ENCODE measurements at places on chromosomes 7 and 10.
A peak's percentile ranks its signal among the peaks of the same experiment; 100 is the strongest.

DNA sequence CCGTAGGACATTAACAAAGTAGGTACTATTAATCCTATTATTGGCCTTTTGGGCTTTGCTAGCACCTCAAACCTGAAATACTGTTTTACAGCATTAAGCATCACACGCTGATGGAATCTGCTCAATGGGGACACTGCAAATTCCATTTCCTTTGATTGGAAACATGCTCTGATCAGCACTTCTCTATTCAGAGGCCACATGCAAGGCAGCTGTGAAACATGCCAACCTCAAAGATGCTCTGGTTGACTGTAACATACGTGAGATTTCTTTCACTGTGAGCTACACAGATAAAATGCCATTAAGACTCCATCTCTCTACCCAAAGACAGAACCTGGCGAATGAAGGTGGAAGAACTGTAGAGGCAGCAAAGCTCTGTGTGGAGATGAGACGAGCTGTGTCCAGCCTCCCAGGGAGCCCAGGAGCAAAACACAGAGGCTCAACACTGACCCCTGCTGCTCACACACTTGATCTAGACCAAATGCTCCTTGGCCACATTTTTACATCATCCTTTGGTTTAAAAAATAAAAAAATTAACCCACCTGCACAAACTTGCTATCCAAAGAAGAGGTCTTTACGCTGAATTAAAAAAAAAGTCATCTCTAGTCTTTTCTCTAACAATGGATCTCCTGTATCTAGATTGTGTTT is 8.0 kb downstream of the RSU1 start:
- peak; percentile 30 for DNase-seq

DNA sequence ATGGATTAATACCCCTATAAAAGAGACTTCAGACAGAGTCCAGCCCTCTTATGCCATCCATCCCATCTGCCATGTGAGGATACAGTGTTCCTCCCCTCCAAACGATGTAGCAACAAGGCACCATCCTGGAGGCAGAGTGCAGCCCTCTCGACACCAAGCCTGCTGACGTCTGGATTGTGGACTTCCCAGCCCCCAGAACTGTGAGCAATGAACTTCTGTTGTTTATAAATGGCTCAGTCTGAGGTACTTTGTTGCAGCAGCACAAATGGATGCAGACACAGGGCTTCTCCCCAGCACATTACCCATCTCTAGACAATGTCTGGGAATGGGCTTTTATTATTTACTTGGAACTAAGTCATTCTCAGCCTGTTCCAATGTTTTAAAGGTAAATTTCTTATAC is 195.6 kb downstream of the WDR37 start:
- no peak for DNase-seq

DNA sequence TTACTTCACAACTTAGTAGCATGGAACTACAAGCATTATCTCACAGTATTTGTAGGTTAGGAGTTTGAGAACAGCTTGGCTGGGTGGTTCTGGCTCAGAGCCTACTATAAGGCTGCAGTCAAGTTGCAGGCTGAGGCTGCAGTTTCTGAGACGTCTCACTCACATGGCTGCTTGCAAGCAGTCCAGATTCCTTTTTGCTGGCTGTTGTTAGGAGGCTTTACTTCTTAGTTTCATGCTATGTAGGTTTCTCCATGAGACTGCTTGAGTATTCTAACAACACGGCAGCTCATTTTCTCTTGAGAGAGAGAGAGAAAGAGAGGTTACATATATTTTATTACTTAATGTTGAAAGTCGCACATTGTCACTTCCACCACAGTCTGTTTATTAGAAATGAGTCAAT is 1073.9 kb downstream of the NXPH1 start:
- peak; percentile 53 for DNase-seq

- no peak for DNase-seq
Observed at GRCh38 chr7:6563936-6564770, 12.9 kb upstream of the GRID2IP start.

- DNase-seq: peak; percentile 61
Observed at GRCh38 chr10:24518981-24519597, 204.6 kb downstream of the ARHGAP21 start.

GRCh38 chr7:107913851-107914250 is 22.9 kb downstream of the DLD start:
- peak; percentile 47 for DNase-seq

DNA sequence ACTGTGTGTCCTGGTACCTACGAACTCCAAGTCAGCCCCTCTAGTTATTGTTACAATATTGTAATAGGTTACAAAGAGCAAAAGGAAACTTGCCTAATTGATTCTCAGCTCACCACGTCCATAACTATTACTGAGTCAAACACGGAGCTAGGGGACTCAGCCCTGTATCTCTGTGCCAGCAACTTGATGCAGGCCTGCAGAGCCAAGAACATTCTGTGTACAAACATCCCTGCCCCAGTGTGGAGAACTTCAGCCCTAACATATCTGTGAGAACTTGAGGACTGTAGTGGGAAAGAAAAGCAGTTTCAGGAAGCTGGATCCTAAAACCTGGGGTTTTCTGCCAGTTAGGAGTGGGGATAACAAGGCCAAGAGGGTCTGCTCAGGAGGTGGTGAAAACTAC is 114.9 kb upstream of the PRSS58 start:
- no peak for DNase-seq

- no peak for DNase-seq
Observed at GRCh38 chr10:86388119-86388704, 21.6 kb upstream of the GRID1 start.

GRCh38 chr10:49164559-49165188 is 23.5 kb downstream of the TMEM273 start:
- peak; percentile 40 for DNase-seq

DNA sequence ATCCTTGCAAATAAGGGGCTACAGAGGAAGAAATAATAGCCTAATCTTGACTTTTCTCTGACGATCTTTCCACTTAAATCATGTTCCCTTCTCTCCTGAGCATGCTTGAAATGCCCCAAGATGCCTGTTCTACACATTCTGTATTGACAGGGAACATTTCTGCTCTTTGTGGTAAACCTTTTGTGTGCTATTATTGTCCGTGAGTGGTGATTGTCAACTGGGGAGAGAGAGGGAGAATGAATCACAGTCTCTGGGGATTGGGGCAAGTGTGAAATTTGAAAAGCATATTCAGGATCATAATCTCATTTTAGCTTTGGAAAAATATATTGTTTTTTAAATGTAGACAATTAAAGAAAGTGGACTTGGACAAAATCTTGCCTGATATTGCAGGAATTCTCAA is 20.6 kb downstream of the UBTD1 start:
- DNase-seq: peak; percentile 37

DNA sequence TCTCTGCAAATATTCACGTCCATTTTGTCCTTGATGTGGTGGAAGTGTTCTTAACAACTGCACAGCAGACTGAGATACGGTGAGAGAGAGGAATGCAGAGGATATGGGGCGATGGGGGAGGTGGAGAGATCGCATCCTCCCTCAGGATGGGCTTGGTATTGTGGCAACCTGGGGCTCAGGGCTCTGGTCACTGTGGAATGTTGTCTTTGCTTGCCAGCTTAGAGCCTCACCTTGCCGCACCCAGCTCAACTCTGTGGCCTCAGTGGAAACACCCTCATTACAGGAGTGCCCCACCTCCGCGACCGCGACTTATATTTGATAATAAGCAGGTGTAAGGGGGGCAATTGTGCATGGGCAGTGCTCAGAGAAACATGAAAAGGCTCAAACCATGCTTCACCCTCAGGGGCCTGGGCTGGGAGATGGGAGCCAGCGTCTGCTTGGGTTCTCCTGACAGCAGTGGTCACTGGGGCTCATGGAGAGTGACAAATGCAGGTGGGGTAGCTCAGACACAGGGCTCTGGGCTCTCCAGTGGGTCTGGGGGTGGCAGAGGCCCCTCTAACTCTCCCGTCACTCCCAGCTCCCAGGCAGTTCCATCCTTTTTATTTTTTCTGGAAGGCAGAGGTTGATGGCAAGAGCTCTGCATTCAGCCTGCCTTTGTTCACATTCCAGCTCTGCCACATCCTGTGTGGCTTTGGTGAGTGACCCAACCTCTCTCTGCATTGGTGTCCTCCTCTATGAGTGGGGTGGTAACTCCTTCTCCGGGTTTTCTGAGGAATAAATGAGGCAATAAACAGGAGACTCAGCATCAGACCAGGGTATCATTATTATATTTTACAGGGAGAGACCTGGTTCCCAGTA is 43.1 kb upstream of the EMX2 start:
- DNase-seq: no peak

- DNase-seq: no peak
Observed at GRCh38 chr7:47776335-47776734, 171.9 kb downstream of the PKD1L1 start.

DNA sequence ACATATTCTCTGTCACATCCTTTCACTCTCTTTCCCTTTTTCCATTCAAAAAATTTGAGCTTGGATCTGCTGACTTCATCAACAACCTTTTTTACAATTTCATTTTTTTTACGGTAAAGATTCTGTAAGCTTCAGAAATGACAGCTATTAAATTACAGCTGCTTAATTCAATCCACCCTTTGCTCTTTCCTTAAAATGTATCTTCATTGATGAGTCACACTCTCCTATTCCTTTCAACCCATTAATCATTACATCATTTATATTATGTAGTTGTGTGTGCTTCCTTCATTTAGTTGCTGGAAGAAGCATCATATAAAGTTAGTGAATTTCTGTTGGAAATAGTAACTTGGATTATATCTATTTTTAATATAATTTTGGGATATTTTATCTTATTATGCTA is 67.1 kb upstream of the MAGI2 start:
- peak; percentile 66 for DNase-seq

- no peak for DNase-seq
Observed at GRCh38 chr10:87722716-87723115, 63.0 kb downstream of the PAPSS2 start.

- DNase-seq: peak; percentile 53
Observed at GRCh38 chr7:17144322-17144721, 154.1 kb upstream of the AHR start.

DNA sequence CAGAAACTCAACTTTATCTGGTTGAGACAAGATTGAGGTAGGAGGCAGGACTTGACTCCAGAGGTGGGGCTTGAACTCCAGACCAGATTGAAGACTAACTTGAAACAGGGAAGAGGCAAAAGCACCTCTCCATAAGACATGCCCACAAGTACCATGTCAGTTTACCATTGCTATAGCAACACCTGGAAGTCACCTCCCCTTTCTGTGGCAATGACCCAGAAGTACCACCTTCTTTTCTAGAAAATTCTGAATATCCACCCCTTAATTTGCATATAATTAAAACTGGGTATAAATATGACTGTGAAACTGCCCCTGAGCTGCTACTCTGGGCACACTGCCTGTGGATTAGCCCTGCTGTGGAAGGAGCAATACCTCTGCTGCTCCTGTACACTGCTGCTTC is 4.9 kb upstream of the TOMM7 start:
- no peak for DNase-seq

GRCh38 chr7:155766386-155766785 is 45.9 kb downstream of the SHH start:
- DNase-seq: no peak

- DNase-seq: no peak
Observed at GRCh38 chr10:132185601-132186487, 904 bp upstream of the DPYSL4 start.

DNA sequence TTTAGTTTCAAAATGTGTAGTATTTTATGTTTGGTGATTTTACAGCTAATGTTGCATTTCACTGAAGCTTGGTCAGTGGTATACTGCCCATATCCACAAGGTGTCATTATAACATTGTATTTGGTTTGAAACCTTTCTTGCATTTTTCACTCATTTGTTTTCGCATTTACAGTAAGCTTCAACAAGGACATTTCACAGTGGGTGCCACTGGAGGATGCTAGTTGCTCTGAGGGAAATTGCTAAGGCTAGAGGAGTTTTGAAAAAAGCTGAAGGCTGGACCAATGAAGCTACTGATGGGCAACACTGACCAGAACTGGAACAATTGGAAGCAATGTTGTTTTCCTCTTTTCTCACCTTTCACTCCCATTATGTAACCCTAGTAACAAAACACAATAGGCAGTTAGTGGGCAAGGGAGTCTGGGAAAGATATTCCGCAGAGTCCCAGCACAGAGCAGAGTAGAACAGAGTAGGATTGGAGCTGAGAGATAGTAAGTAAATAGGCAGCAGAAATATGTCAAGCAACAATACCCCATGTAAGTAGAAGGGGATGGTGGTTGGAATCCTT is 23.6 kb upstream of the SRI start:
- peak; percentile 37 for DNase-seq

- DNase-seq: no peak
Observed at GRCh38 chr7:133735222-133735621, 391.9 kb upstream of the LRGUK start.

GRCh38 chr7:2173189-2173827 is 59.4 kb downstream of the MAD1L1 start:
- DNase-seq: no peak

DNA sequence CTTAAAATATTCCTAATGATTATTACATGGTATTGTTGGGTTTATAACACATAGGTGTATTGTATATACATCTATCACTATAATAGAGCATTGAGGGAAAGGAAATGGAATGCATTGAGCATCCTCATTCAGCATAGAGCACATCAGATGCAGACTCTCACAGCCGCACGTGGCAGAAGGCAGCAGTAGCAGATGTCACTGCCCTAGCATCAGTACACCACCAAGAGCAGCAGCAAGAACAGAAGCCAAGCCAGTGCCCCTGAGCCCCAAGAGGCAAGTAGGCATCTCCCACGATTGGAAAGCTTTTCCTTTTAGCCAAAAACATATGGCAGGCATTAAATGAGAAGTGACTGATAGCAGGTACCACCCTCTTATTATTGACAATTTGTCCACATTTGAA is 510.0 kb downstream of the TNS3 start:
- no peak for DNase-seq

DNA sequence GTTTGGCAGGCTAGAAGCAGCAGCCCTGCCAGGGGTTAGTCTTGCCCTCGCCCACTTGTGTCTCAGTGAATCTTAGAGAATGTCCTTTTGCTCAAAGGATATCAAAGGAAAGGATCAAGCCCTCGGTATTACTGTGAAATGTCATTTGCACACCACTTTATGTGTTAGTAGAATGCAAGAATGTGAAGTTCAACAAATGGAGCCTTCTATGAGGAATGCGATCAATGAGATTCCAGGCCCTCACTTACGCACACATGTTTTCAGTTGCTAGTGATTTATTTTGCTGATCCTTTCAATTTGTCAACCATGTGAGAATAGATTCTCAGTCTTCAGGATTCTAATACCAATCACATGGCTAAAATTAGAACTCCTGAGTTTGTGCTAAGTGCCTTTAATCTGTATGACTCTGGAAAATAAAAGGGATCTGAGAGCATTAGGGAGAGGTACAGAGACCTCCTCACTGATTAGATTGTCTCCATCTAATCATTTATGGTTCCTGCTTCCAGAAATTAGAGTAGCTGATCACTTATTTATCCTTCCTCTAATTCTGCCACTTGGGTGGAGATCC is 123.0 kb upstream of the SP4 start:
- DNase-seq: no peak

Measured in fibroblast of upper back skin (primary cell).